ENCODE measurements at places on chromosomes 4 and X.

GRCh38 chrX:133653358-133653757 is 238.1 kb upstream of the GPC4 start:
- DNase-seq: no peak

GRCh38 chr4:38069271-38069760 is 109.1 kb downstream of the PTTG2 start:
- DNase-seq: no peak

DNA sequence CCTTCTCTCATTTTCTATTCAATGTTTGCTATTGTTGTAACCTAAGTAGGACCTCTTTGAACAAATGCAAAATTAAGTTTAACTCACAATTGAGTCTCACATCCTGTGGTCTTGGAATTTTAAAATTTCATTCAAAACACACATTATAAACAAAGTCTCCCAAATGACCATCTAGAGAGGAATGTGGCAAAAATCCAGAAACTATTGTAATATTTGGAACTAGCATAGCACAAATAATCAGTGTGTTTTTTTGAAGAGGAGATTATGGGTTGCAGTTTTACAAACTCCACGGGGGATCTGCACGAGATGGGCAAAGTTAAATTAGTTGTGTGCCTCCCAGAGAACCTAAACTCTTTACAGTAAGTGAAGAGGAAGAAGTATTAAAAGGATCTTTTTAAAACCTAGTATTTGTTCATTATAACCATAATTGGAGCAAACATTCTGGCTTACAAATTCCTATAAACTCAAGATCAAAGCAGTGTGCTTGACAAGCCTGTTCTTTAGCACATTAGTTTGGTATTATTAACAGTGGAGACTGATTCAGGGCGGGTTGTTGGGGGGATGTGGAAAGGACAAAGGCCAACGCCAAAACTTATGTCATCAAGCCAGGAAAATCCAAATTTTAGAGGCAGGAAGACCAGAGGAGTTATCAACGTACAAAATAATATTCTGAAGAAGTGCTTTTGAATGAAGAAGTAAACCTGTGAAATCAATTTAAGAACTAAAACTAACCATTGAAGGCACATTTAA is 22.4 kb upstream of the RBPJ start:
- no peak for DNase-seq

DNA sequence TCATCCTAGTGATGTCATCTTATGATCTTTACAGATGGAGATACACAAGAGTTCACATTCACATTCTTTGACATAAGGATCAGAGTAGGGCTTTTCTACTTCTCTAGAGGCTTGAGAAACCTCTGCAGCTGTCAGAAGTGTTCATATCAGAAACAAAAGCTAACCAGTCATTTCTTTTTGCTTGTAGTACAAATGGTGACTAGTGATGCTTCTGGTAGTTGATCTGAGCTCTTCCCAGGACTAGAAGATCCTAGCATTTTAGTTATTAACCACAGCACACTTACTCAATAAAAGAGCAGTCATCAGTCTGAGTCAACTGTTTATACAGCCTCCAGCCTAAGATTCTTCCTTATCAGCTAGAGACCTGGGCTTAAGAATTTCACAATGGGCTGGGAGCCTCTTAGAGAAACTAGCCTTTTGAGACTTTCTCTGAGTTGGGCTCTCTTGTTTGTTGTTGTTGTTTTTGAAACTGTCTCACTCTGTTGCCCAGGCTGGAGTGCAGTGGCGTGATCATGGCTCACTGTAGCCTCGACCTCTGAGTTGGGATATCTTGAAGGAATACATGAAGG is 84.1 kb downstream of the TMEM164 start:
- no peak for DNase-seq

GRCh38 chr4:140703463-140703862 is 52.7 kb downstream of the TBC1D9 start:
- no peak for DNase-seq

GRCh38 chr4:39384563-39384962 is 18.4 kb upstream of the RFC1 start:
- no peak for DNase-seq

- no peak for DNase-seq
These were observed 898.8 kb downstream of the C4orf33 start for GRCh38 chr4:129994715-129995114.

- peak; percentile 26 for DNase-seq
These were observed 30.8 kb upstream of the PGM2 start for GRCh38 chr4:37795581-37796195.

DNA sequence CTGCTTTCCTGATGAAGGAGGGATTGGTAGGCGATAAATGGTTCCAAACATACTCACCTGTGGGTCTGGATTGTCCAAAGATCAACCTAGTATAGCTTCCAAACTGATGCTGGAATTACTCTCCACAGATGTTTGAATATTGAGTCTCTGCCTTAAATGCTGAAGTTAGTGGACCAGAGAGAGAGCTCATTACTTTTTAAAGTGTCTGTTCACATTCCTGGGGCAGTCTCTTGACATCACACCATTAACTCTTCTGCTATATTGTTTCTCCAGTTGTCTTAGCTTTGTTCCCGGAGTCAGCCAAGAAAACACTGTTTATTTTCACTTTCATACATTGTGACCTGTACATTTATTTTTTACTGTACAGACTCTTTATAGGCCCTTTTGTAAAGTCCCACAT is 35.4 kb downstream of the ARHGEF38 start:
- DNase-seq: no peak

- no peak for DNase-seq
These were observed 61.4 kb upstream of the LGI2 start for GRCh38 chr4:25092139-25092538.

DNA sequence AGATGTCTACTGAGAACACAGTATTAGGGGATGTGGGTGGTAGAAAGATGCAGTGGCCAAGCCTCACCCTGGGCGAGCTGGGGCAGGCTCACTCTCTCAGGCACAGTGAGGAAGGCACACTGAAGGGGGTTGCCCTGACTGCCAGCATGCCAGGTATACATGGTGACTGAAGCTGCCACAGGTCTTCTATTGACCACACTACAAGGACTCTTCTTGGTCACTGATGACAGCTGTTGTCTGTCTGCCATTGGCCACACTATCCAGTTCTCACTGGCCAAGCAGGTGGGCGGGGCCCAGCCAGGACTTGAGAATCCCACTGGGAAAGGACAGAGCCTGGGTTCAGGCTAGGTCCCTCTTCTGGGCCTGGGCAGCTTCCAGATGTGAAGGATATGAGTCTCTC is 39.7 kb upstream of the TBC1D14 start:
- DNase-seq: no peak

DNA sequence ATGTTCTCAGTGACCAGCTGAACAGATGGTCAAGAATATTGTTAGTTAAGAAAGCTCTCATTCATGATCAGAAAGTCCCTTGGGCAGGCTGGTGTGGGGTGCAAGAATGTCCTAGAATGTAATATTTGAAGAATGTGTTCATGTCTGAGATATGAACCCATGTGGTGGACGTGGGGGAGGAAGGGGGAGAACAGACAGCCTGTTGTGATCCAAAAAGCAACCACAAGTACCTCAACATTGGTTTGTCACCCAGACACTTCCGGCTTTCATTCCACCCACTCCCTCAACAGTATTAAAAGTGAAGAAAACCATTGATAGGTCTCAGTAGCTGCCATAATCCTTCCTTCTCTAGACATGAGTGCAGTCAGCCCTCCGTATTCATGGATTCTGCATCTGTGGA is 82.2 kb downstream of the MAML3 start:
- no peak for DNase-seq

DNA sequence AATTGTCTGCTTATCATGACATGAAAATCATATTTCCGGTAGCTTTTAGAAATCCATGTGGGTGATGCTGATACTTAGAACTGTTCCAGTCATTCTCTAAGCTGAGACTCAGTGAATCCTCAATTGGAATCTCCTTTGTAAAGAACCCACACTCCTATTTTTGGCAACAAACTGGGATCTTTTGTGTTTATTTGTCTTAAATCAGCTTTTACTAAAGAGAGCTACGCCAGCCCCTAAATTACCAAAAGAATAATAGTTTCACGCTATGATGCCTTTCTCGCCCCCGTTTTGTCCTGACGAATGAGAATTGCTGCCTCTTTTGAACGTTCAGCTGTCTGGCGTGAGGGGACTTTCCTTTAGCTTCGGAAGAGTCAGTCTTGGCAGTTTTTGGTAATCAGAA is 195.9 kb downstream of the SHOX start:
- no peak for DNase-seq

DNA sequence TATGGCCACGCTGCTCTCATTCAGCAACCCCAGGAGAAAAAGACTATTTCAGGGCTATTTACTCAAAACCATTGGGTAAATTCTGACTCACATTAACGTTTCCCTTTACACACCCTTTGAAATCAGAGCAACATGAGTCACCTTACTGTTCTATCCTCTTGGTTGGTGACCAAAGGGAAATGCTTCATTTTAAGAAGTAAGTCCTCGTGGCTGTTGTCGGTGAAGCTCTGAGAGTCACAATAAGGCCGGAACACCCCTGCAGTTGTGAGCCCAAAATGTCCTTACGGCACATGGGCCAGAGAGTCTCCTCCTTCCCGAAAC is 56.3 kb upstream of the SPRY1 start:
- no peak for DNase-seq

- no peak for DNase-seq
These were observed 107.6 kb downstream of the DLG3 start for GRCh38 chrX:70552130-70552704.

DNA sequence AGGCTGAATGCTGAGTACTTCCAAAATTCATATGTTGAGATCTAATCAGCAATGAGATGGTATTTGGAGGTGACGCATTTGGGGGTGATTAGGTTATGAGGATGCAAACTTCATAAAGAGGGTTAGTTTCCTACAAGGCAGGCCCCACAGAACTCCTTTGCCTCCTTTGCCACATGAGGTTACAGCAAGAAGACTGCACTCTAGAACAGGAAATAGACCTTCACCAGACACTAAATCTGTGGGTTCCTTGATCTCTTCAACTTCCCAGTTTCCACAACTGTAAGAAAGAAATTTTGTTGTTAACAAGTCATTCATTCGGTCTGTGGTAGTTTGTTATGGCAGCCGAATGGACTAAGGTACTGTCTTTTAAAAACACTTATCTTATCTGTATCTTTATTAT is 681.9 kb upstream of the HS3ST1 start:
- DNase-seq: no peak

- no peak for DNase-seq
These were observed 37.9 kb downstream of the RGS12 start for GRCh38 chr4:3330707-3331106.

DNA sequence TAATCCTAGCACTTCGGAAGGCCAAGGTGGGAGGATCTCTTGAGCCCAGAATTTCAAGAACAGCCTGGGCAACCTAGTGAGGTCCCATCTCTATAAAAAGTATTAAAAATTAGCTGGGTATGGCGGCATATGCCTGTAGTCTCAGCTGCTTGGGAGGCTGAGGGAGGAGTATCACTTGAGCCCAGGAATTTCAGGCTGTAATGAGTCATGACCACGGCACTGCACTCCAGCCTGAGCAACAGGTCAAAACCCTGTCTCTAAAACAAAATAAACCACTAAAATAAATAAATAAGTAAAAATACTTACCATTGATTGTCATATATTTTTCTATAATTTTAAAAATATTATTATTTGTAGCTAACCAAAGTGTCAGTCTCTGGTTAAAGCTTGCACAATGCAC is 315.6 kb upstream of the SMIM31 start:
- no peak for DNase-seq

DNA sequence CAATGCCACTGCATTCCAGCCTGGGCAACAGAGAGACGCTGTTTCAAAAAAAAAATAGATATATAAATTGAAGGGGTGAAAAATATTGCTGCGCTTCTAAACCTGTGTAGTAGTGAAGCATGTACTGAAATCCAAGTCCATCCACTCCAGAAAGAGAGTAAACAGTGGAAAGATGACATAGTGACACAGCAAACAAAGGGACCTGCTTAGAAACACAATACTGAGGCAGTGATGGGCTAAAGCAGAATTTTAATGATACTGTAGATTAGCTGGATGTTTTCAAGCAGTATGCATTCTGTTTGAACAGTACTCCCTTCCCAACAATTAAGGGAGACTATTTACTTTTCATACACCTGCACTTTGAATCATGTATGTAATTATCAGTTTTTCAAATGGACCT is 42.5 kb downstream of the TFDP3 start:
- no peak for DNase-seq

DNA sequence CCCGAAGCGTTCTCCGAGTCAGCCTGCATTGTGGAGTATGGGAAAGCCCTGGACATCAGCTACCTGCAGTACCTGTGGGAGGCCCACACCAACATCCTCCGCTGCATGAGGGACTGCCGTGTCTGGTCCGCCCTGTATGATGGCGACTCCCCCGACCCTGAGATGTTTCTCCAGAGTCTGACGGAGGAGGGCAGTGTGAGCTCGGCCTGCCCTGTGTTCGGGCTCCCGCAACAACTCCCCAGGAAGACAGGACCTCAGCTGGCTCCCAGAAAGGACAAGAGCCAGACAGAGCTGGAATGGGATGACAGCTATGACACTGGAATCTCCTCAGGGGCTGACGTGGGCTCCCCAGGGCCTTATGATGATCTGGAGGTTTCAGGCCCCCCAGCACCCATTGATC is 111.3 kb downstream of the GATB start:
- no peak for DNase-seq

- no peak for DNase-seq
These were observed at the start of gene CLDN22 for GRCh38 chr4:183320211-183321059. Gene CLDN22, minus strand, starts transcription at chr4:183320276. Its CDS starts 58 bp downstream, at chr4:183320218.

DNA sequence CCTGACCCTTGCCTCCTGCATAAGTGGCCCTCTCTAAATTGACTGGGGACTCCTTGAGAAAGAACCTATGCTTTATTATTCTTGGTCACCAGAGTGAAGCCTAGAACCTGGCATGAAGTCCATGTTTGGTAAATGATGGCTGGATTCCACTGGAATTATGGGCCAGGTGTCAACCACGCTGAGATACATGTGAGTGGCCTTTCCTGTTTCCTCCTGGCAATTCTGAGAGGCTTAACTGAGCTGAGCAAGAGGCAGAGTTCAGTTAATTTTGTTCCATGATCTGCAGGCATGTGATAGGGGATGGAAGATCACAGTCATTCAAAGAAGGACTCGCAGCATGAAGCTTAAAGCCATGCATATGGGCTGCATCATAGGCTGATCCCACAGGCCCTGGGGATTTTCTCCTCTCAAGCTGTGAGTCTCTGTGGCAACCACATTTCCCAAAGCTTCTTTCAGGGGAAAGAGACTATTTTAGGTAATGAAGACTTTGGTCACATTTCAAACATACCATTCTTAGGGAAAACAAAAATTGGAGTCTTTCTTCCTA is 69.4 kb upstream of the CLNK start:
- no peak for DNase-seq

- no peak for DNase-seq
These were observed 664.5 kb upstream of the HTR2C start for GRCh38 chrX:113919387-113919786.

- DNase-seq: no peak
These were observed 86.8 kb upstream of the ETNPPL start for GRCh38 chr4:108849611-108850168.

GRCh38 chr4:25313201-25313895 is 774 bp downstream of the ZCCHC4 start:
- DNase-seq: no peak

DNA sequence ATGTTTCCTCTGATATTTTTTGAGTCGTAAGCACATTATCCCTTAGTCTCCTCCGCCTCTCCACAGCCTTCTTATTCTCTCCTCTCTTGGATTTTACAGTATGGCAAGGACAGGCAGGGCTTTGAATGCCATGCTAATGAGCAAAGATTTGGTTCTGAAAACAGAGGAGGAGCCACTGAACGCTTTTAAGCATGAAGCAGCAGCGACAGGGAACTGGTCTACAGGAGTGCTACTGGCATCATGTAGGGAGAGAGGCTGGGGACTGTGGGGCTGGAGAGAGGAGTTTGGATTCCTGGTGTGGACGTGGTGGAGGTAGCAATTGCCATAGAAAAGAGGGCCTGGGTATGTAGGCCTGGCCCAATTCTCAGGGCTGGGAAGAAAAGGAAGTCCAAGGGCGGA is 4.6 kb upstream of the CD99L2 start:
- DNase-seq: no peak
